ENCODE measurements at places on chromosomes 12 and 14.

- no peak for DNase-seq
Observed at GRCh38 chr14:21078287-21078686, 8.2 kb downstream of the ARHGEF40 start.

GRCh38 chr14:21384494-21384851 lies 654 bp upstream of the SUPT16H start:
- DNase-seq: no peak

- no peak for DNase-seq
Observed at GRCh38 chr12:114439817-114440216, 33.9 kb upstream of the TBX5 start.

- peak; percentile 67 for DNase-seq
Observed at GRCh38 chr14:58100735-58101368, 51.2 kb downstream of the ARMH4 start.

DNA sequence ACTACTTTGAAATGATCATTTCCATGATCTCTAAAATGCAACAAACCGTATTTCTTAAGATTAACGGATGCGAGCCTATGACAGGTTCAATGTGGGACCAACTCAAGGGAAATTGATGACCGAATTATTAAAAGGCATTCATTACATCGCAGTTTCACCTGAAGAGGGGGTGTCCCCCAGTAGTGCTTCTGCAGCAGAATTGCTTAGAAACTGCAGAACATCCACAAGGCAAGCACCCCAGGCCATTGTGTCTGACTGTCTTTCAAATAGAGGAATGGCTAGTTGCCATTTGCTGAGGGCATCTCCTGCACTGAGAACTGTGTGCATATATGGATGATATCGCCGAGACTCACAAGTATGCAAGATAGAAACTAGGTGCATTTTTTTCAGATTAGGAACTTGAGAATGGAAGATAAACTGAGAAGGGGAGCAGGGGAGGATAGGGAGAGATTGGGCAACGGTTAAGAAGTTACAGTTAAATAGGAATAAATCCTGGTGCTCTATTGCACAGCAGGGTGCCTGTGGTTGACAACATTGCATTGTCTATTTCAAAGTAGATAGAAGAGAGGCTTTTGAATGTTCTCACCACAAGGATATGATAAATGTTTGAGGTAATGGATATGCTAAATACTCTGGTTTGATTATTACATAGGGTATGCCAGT lies 234.3 kb upstream of the PLEKHG7 start:
- DNase-seq: no peak

GRCh38 chr12:113899561-113900471 lies 66.3 kb downstream of the RBM19 start:
- DNase-seq: no peak

- DNase-seq: no peak
Observed at GRCh38 chr12:116080415-116080814, 197.1 kb downstream of the MED13L start.

GRCh38 chr12:62635649-62636048 lies 169.0 kb downstream of the MON2 start:
- DNase-seq: no peak

GRCh38 chr12:11819643-11820042 lies 170.2 kb downstream of the ETV6 start:
- no peak for DNase-seq

GRCh38 chr12:90791445-90791844 lies 163.5 kb downstream of the CCER1 start:
- no peak for DNase-seq

DNA sequence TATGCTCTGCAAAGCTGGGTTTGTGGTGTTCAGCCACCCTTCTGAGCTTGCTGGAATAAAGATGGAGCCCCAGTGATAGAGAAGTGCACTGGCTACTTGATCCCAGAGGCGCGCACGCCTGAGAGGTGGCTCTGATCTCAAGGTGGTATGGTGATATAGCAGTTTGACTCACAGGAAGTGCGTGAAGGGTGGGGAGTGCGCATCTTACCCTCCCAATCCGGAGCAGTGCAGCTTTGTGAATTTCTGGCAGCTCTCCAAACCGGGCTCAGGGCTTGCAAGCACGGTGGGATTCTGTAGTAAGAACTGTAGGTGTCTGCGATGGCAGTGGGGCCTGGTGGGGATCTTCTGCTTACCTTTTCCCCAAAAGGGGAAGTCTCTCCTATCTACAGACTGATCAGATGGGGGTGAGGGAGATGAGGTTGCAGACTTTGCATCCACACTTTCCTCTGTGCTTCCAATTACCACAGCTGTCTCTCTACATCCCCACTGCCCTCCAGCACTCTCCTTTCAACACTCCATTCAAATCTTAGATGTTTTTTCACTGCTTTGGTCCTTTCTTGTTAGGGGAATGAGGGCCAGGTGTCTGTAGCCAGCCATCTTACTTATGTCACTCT lies 197.4 kb upstream of the SLC38A2 start:
- no peak for DNase-seq

DNA sequence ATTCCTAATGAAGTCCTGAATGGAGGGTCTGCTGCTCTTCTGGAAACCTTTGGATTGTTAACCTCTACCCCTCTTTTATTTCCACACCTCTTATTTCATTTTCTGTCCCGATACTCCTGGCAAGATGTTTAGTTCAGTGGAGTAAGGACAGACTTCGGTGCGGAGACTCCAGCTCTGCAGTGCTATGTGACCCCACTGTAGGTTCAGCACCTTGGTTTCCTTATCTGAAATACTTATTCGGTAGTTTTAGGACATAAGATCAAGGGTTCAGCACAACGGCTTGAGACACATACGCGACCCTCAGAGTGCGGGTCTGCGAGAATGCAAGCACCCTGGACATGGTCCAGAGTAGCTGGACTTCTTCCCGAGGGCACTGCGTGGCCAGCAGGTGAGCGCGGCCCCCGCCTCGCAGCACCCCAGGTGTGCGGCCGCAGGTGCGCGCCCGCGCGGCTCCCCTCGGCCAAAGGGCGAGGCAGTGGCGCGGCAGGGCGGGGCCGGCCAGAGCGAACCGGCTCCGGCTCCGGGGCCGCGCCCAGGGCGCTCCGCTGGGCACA lies 465 bp upstream of the FGD4 start:
- no peak for DNase-seq

GRCh38 chr14:22540811-22541360 lies 48.1 kb downstream of the DAD1 start:
- DNase-seq: no peak

- no peak for DNase-seq
Observed at GRCh38 chr14:88049936-88050335, 45.0 kb downstream of the GPR65 start.

DNA sequence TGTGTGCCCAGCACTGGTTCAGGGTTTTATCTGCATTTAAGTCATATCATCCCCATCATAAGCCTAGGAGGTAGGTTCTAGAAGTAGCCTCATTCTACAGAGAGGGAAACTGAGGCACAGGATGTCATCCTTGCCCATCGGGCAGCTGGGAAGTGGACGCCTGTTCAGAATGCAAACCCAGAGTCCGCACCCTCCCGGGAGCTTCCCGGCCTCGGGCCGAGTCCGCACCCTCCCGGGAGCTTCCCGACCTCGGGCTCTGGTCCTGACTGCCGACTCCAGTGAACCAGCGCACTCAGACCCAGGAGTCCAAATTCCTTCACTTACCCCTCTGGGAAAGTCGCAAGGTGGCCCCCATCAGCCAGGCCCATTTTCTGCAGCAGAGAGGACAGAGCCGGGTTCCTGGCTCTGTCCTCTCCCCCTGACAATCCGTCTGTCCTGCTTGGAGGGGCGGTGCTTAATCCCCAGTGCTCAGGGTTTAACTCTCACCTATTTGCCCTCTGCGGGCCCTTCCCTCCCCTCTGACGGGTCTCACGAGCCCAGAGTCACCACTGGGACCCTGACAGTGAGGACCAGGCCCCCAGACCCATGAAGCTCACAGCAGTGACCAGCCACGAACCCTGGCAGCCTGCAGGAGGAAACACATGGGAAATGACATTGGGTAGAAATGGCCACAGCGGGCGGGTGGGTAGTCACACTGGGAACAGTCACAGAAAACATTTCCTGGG lies 141.9 kb downstream of the PIWIL1 start:
- DNase-seq: no peak

DNA sequence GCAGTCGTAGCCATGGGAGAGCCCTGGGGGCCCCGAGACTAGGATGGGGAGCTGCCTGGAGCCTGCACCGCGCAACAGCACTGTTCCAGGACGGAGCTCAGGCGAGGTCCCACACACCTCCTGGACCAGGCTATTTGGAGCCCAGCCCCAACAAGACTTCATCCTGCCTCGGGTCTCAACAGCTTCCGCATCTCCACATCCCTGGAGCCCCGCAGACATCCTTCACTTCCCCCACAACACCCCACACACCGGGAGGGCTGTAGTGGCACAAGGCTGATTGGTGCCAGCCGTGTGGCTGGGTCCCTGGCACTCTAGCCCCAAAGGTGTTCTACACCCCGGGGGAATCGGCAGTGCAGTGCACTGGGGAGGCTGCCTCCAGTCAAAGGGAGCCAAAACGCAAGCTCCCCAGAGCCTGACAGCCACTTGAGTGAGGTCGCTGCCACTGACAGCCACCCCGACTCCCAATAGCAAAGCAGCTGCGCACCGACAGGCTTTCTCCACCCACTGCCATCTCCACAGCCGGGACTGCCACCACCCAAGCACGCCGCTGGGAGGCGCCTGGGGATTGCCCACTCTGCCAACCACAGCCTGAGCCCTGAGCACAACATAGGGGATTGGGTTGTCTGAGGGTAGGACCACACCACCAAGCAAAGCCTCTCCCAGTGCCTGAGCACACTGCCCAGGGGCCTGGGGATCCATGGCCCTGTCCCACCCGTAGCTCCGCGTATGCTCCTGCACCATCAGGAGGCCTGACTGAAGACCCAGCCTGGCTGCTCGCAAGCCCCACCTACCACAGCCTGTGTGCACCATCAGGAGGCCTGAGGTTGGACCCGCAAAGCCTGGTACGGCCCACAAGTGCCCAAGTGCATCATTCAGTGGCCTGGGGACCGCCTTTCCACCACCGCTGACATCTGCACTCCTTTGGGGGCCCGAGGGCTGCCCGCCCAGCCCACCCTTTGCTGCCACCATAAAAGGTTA lies 13.2 kb upstream of the KLRF1 start:
- DNase-seq: peak; percentile 38

DNA sequence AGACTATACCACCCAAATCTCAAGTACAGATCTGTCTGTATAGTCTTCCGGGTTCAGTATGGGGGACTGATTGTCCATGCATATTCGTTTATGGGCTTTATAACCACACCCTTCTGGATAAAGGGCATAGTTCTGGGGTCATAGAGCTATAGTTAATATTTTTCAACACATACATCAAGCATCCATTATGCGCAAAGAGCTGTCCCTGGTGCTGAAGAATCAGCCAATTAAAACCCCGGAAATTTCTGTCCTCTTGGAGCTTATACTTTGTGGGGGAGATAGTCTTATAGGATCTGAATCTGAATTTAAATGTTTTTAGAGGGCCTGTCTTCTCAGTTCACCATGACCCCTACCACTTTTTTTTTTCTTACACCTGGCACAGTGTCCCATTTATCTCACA lies 256.7 kb downstream of the SUDS3 start:
- DNase-seq: no peak

- peak; percentile 17 for DNase-seq
Observed at GRCh38 chr12:34033628-34034296, 11.5 kb downstream of the ALG10 start.

GRCh38 chr14:51511265-51511664 lies 140.4 kb upstream of the FRMD6 start:
- peak; percentile 17 for DNase-seq

GRCh38 chr12:109503611-109504010 lies 26.2 kb downstream of the UBE3B start:
- DNase-seq: no peak

DNA sequence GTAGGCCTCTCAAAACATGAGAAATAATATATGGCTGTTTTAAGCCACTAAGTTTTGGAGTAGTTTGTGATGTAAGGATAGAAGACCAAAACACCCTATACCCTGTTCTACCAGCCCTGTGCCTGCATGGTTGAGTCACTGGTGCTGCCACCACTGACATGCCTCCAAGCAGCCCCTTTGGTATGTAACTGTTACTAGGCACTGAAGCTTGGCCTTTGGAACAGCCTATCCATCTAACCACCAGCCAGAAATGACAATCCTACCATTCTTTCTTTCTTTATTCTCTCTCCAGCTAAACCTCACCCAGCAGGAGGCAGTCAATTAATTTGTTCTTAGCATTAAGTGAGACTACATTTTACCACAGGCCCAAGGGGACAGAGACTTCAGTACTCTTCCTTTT lies 240.3 kb downstream of the MSRB3 start:
- DNase-seq: no peak

DNA sequence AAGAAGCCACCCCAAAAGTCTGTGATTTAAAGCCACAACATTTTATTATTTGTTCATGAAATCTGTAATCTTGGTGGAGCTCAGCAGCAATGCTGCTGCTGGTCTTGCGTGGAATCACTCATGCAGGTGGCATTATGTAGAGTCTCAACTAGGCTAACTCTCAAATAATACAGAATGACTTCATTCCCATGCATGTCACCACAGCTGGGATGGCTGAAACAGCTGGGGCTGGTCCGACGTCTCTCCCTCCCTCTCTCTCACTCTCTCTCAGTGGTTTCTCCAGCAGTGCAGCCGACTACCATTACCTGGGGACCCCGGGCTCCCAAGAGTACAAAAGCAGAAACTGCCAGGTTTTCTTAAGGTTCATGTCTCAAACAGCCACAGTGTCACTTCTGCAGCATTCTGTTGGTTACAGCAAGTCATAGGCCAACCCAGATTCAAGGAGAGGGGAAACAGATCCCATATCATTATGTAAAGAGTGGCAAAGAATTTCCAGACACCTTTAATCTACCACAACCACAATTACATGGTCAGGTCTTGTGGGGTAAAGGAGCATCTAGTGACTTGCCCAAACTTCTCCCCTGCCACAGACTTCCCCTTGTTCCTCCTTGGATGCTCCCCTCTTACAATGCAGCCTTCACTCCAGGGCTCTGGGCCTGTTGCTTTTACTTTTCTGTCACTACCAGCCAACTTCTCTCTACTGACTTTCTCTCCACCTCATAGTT lies 192.0 kb upstream of the HMGA2 start:
- peak; percentile 67 for DNase-seq

- DNase-seq: no peak
Observed at GRCh38 chr12:19856389-19856788, 417.1 kb downstream of the AEBP2 start.

DNA sequence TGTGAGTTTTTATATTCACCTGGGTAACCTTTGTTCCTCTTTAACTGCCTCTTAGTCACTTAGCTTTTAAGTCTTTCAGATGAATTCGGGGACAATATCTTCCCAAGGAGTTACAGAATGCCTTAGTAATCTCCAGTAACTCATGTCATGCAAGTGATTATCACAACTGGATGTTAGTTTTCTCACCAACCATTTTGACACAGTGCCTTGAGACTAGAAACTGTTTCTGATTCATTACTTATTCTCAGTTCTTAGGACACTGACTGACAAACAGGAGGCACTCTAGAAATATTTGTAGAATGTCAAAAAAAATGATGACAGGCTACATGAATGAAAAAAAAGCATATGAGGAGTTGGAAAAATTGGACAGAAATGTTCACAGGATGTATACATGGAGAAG lies 335.1 kb downstream of the ACSS3 start:
- no peak for DNase-seq

- DNase-seq: peak; percentile 25
Observed at GRCh38 chr12:12819221-12819620, 6.1 kb downstream of the DDX47 start.

Data from HCEC 1CT (cell line).